CD4-positive, alpha-beta T cell (primary cell): ENCODE measurements at places on chromosomes 1 and 21.

DNA sequence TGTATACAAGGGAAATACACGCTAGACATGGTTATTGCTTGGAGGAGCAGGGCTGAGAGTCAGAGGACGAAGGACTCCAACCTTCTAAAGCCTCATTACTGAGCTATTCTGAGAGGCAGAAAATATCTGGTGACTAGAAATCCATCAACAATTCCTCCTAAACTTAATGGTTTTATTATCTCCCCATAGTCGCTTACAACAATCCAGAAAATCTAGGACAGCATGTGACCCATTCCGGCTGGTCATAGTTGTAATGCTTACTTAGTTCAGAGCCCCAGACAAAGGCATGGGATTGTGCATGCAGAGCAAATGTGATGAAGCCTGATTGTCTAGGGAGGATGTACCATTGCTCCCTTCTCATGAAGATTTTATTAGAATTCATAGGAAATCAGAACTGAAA, 114.5 kb upstream of the PLXNA2 start:
- no peak overlapping the region for H3K27ac ChIP-seq
- DNase-seq, result no peak
- H3K4me1 ChIP-seq, result no peaks in the 10 kb centered on the region

- no peak overlapping the region for H3K4me3 ChIP-seq
- H3K36me3 ChIP-seq, result no peaks in the 10 kb centered on the region
- H3K27ac ChIP-seq, result no peak overlapping the region
- peaks cover 3% of the 10 kb centered on the region for H3K27me3 ChIP-seq
- no peaks in the 10 kb centered on the region for H3K4me1 ChIP-seq
These were observed 10.1 kb downstream of the SYT14 start for GRCh38 chr1:209948155-209948554.

- DNase-seq, result no peak
- H3K27me3 ChIP-seq, result no peaks in the 10 kb centered on the region
- H3K4me1 ChIP-seq, result no peaks in the 10 kb centered on the region
These were observed 150.9 kb downstream of the KCNJ6 start for GRCh38 chr21:37765221-37765900.

GRCh38 chr1:54975356-54976108, 4.9 kb upstream of the TMEM61 start:
- no peaks in the 10 kb centered on the region for H3K4me1 ChIP-seq
- H3K27me3 ChIP-seq, result peaks cover 23% of the 10 kb centered on the region
- H3K27ac ChIP-seq, result no peak overlapping the region
- DNase-seq, result no peak
- H3K36me3 ChIP-seq, result no peaks in the 10 kb centered on the region

DNA sequence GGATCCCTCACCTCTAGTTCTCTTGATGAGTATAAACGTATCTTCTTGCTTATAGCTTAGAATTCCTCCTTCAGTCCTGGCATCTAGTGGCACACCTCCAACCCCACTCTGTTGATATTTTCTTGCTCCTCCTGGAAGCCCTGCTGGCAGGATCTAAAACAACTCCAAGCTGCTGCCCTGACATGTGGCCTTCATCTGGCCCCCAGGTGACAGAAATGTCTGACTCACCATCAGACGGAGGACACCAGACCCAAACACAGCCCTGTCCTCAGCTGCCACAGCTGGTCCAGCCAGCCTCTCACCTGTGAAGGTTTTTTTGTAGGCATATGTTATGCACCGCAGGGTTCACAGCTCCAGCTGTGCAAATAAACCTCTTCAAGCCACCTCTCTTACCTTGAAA, 53.4 kb downstream of the KRTAP19-8 start:
- no peak overlapping the region for H3K4me3 ChIP-seq
- DNase-seq, result no peak
- no peaks in the 10 kb centered on the region for H3K36me3 ChIP-seq

- H3K27me3 ChIP-seq, result no peaks in the 10 kb centered on the region
- H3K36me3 ChIP-seq, result no peaks in the 10 kb centered on the region
- DNase-seq, result no peak
These were observed 79.0 kb downstream of the HSPA13 start for GRCh38 chr21:14303731-14304488.

- peak within 1 kb of the TSS; percentile 97 for H3K27ac ChIP-seq
- peaks cover 42% of the 10 kb centered on the region for H3K4me1 ChIP-seq
- peak within 1 kb of the TSS; percentile 87 for H3K4me3 ChIP-seq
- peaks cover 30% of the 10 kb centered on the region for H3K36me3 ChIP-seq
- no peaks in the 10 kb centered on the region for H3K27me3 ChIP-seq
These were observed at the start of gene S1PR1 for GRCh38 chr1:101236516-101237228. Gene S1PR1, plus strand, starts transcription at chr1:101237019. Its CDS starts 1,966 bp downstream, at chr1:101238985.

DNA sequence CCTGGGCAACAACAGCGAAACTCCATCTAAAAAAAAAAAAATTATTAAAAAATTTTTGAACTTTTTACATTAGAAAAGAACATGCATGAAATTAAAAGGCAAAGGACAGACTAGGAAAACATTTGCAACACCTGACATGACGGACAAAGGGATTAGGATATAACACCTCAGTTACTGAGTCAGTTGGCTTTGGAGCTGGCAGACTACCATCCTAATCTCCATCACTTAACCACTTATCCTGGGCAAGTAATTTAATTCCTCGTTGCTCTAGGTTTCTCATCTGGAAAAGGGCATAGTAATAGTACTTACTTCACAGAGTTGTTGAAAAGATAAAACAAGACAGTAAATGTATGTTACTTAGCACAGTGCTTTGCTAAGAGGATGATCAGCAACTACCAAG, 11.9 kb downstream of the HECTD3 start:
- H3K27me3 ChIP-seq, result no peaks in the 10 kb centered on the region
- H3K27ac ChIP-seq, result no peak overlapping the region
- H3K4me1 ChIP-seq, result no peaks in the 10 kb centered on the region
- H3K36me3 ChIP-seq, result peaks cover 23% of the 10 kb centered on the region

- no peak overlapping the region for H3K27ac ChIP-seq
These were observed 23.6 kb downstream of the RAP1GAP start for GRCh38 chr1:21645550-21645949.

DNA sequence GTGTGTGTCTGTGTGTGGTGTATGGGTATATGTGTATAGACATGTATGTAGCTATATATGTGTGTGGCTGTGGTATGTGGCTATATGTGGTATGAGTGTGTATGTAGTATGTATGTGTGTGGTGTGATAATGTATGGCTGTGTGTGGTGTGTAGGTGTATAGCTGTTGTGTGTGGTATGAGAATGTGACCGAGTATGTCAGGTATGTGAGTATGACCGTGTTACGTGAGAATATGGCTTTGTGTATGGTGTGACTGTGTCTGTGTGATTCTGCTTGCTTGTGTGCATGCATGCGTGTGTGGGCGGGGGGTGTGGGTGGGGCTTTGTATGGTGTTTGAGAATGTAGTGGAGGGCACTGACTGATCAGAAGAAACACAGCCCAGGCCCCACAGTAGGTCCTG, 3.5 kb downstream of the ZNF691 start:
- H3K27ac ChIP-seq, result no peak overlapping the region
- no peaks in the 10 kb centered on the region for H3K27me3 ChIP-seq
- peaks cover 21% of the 10 kb centered on the region for H3K36me3 ChIP-seq
- H3K4me1 ChIP-seq, result peaks cover 19% of the 10 kb centered on the region
- no peak for DNase-seq
- H3K4me3 ChIP-seq, result no peak overlapping the region
